Forelimb muscle (tissue), 1 donor: ENCODE measurements at places on chromosomes 16 and 17. TPM values are rescaled to one million over a fixed set of nuclear protein-coding genes. Genes with fewer than 3 reads are reported as not detected.

Gene PDIA2
- polyA plus RNA-seq: 0.68 TPM

Gene PLD6
- polyA plus RNA-seq: 3.7 TPM

DNA sequence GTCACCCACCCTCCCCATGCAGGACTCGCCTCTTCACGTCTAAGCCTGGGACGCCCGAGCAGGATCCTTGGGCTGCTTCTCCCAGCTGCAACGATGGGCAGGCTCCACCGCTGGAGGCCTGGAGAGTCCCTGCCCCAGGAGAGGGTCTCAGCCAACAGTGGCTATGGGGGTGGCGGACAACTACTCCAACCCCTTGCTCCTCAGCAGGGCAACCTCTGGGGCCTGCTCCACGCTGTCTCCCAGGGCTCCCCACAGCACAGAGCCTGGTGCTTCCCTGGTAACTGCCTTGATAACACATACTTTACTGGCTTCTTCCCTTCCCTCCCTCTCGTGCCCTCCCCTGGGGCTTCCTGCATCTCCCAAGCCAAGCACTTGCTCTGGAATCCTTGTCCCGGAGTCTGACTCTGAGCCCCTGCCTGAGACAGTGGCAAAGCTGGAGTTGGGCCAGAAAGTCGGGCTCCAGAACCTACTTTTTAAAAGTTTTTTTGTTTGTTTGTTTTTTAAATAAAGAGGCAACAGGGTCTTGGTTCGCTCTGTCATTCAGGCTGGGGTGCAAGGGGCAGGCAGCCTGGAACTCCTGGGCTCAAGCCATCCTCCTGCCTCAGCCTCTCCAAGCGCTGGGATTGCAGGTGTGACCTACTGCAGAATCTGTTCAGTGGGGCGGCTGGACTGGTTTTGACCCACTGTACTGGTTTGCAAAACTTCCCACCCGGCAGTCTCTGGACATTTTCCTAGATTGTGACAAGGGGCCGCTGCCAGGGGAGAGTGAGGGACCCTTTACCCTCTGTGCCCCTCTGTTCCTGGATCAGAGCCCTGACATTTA is 99.4 kb downstream of the TNFRSF13B start:
- no peak for DNase-seq

DNA sequence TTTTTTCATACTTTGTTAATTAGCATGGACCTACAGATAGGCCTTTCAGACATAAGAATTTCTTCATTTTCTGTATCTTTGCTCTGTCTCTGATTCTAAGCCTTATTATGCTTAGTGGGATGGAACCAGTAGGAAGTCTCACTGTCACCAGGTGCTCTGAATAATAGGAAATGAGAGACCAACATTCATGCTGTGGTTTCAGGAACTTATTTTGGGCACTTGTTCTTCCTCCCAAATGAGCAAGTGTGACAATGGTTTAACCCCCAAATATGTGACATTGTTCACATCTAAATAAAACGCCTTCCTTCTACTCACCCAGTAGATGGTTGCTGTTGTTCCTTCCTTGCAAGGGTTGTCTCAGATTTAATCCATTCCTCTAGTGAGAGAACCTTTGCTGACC is 100.2 kb downstream of the SYCE1L start:
- DNase-seq: no peak

GRCh38 chr17:28087743-28088142 is 45.3 kb downstream of the NLK start:
- DNase-seq: no peak

- DNase-seq: no peak
Observed at GRCh38 chr16:65788434-65789140, 577.9 kb upstream of the CDH5 start.

GRCh38 chr16:15482068-15482747 is 47.8 kb downstream of the BMERB1 start:
- no peak for DNase-seq

GRCh38 chr17:2796164-2797125 is at the start of gene RAP1GAP2:
Gene RAP1GAP2, plus strand, starts transcription at chr17:2796438. Its CDS starts 90 bp downstream, at chr17:2796528.
- no peak for DNase-seq

GRCh38 chr16:11801481-11802021 is 4.5 kb upstream of the ZC3H7A start:
- DNase-seq: no peak

GRCh38 chr16:81843243-81843582 is 64.1 kb downstream of the PLCG2 start:
- DNase-seq: no peak
